Trophoblast cell (in vitro differentiated cells and primary cell): ENCODE measurements at places on chromosomes 5 and 9.

DNA sequence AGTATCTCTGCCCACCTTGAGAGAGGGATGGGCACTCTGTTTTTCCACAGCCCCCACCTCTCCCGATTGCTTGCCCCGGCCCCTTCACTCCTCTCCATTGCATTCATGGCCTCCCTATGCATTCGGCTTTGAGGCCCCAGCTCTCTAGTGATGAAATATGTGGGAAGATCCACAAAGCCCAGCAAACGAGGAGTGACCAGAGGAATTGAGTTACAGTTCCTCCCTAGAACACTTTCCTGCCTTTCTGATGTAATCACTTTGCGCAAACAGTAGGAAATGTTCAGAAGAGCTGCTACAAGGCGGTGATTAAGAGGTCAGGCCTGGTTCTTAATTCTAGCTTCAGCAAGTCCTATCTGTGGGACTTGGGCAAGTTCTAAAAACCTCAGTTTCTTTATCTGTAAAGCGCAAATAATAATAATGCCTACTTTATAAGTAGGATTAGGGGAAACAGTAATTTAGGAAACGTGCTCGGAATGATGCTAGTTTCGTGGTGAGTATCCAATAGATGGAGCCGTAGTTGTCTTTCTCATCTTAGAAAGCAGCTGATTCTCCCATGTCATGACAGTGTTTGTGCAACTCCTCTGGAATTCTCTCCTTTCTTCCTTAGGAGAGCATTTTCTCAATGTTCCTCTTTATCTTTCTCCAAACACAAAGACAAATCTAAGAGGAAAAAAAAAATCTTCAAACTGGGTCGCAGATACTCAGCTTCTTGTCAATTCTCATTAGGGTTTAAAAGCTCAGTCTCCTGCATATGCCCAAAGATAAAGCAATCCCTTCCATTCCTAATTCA lies 99.5 kb upstream of the MSX2 start:
- peak overlapping the region; percentile 65 for H3K27ac ChIP-seq
- H3K4me3 ChIP-seq = no peak overlapping the region
- no peaks in the 10 kb centered on the region for H3K36me3 ChIP-seq
- peaks cover 35% of the 10 kb centered on the region for H3K4me1 ChIP-seq
- H3K27me3 ChIP-seq = no peaks in the 10 kb centered on the region

DNA sequence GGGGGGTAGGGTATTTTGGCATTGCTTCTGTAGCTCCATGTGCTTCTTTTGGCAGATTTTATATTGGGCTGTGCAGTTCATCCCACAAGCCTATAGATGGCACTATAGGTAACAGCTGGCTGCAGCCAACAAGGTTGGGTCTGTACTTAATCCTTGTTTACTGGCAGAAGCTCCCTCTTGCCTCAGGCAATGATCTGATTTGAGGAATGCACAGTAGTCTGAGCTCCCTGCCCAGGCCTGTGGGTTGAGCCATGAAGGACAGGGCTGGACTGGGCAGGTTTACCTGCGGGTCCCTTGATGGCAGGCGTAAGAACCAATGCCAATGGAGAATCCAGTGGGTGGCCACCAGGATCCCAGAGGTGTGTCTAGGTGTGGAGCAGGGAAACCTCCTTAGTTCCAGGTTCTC lies 11.7 kb upstream of the OR1J2 start:
- no peak overlapping the region for H3K4me3 ChIP-seq
- no peaks in the 10 kb centered on the region for H3K36me3 ChIP-seq
- no peak overlapping the region for H3K27ac ChIP-seq
- DNase-seq = peak; percentile 99
- no peaks in the 10 kb centered on the region for H3K27me3 ChIP-seq

DNA sequence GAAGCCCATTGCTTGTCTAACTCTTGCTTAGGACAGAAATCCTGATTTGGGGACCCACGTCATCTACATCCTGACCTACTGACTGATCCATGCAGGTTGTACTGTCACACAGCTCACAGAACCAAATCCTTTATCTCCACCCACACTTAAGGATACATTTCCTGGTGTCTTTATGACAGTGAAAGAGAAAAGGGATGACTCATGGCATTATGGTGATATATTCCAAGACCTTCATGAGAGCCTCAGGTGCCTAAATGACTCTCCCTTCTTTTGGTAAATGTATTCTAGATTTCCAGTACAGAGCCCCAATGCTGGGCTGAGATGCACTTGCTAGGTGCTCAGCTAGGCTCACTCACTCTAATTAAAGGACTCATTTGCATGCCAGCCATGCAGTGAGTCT lies 26.0 kb upstream of the DMRT2 start:
- H3K4me1 ChIP-seq = no peaks in the 10 kb centered on the region
- no peak overlapping the region for H3K4me3 ChIP-seq
- H3K27ac ChIP-seq = no peak overlapping the region
- no peaks in the 10 kb centered on the region for H3K27me3 ChIP-seq
- no peak for DNase-seq
- no peaks in the 10 kb centered on the region for H3K36me3 ChIP-seq

GRCh38 chr9:126451316-126451885 lies 124.8 kb downstream of the MVB12B start:
- no peaks in the 10 kb centered on the region for H3K27me3 ChIP-seq
- H3K27ac ChIP-seq = no peak overlapping the region
- H3K4me1 ChIP-seq = no peaks in the 10 kb centered on the region
- H3K36me3 ChIP-seq = peaks cover 5% of the 10 kb centered on the region
- no peak overlapping the region for H3K4me3 ChIP-seq

GRCh38 chr9:110650991-110651411 lies 17.6 kb upstream of the MUSK start:
- H3K36me3 ChIP-seq = no peaks in the 10 kb centered on the region
- no peak overlapping the region for H3K4me3 ChIP-seq
- H3K4me1 ChIP-seq = no peaks in the 10 kb centered on the region
- no peaks in the 10 kb centered on the region for H3K27me3 ChIP-seq

DNA sequence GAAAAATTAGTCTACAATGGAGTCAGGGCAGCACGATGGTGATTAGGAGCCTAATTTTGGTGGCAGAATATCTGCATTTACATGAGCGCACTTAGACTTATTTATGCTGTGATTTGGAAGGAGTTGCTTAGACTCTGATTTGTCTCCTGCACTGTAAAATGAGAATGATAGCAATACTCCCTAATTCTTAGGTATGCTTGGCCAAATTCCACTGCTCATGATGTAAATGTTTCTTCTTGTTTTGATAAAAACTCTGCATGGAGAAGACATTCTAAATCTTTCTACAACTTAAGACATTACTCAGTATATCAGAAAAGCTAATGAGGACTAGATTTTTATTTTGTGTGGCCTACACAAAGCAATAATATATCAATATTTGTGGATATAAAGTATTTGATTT lies 205.4 kb downstream of the CDH18 start:
- no peaks in the 10 kb centered on the region for H3K36me3 ChIP-seq
- no peaks in the 10 kb centered on the region for H3K27me3 ChIP-seq
- H3K4me1 ChIP-seq = no peaks in the 10 kb centered on the region
- no peak for DNase-seq
- H3K27ac ChIP-seq = no peak overlapping the region

- peaks cover 28% of the 10 kb centered on the region for H3K4me1 ChIP-seq
- no peaks in the 10 kb centered on the region for H3K27me3 ChIP-seq
- no peak overlapping the region for H3K4me3 ChIP-seq
- peak; percentile 76 for DNase-seq
- no peaks in the 10 kb centered on the region for H3K36me3 ChIP-seq
These were observed 7.9 kb upstream of the FAT2 start for GRCh38 chr5:151598984-151599383.

- H3K4me3 ChIP-seq = peak overlapping the region; percentile 97
- peak; percentile 70 for DNase-seq
- H3K4me1 ChIP-seq = peaks cover 8% of the 10 kb centered on the region
- peaks cover 2% of the 10 kb centered on the region for H3K36me3 ChIP-seq
- no peaks in the 10 kb centered on the region for H3K27me3 ChIP-seq
These were observed 733 bp downstream of the HSPA4 start for GRCh38 chr5:133052317-133053175.

DNA sequence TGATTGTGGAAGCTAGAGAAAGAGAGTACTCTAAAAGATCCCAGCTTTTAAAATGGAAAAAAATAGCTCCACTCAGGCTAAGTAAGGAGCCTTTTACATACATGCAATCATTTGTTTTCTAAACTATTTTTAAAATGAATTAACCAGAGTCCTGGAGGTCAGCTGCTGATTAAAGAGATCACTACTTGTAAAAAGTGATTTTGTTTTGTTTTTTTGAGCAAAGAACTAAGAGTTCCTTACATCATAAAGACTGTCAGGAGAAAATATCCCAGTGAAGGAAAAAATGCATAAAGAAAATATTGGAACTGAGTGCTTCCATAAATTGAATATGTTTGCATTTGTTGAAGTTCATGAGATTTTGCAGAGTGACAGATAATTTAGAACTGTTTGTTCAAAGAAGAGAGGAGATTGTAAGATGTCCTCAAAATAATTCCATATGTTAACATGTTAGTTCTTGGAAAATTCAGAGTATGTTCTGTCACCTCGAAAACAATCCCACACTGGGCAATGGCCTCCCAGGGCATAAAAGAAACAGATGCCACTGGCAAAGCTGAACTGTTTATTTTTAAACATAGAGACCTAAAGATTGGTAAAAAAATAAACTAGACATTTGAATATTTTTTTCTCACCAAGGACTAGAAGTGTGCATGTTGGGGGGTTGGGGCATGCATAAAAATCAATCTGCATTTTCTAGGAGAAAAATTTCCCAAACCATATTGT lies 264.7 kb downstream of the NPR3 start:
- no peaks in the 10 kb centered on the region for H3K27me3 ChIP-seq
- H3K4me3 ChIP-seq = no peak overlapping the region
- H3K27ac ChIP-seq = no peak overlapping the region
- no peak for DNase-seq
- no peaks in the 10 kb centered on the region for H3K36me3 ChIP-seq

GRCh38 chr5:177496070-177496726 lies 1.2 kb downstream of the PDLIM7 start:
- peak overlapping the region; percentile 97 for H3K27ac ChIP-seq
- H3K27me3 ChIP-seq = no peaks in the 10 kb centered on the region
- no peak for DNase-seq
- peaks cover 43% of the 10 kb centered on the region for H3K36me3 ChIP-seq
- peaks cover 42% of the 10 kb centered on the region for H3K4me1 ChIP-seq

DNA sequence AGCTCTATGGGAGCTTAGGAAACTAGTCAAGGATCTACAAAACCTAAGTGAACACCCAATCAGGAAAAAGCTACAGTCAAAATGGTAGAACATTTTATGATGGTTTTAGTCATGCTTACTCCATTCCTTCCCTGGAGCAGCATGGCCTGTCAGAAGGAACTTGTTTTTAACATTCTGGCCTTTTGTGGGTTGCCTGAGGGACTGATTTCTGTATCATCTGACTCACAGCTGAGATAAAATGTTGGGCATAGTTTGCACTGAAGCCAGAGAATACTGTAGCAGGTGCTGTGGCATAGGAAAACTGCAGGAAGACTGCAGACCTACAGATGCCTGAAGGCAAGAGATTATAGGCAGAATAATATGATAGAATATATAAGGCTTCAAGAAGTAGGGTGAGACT lies 719.6 kb upstream of the GRAMD2B start:
- DNase-seq = peak; percentile 9
- H3K36me3 ChIP-seq = no peaks in the 10 kb centered on the region
- H3K4me1 ChIP-seq = no peaks in the 10 kb centered on the region
- no peak overlapping the region for H3K4me3 ChIP-seq
- H3K27ac ChIP-seq = no peak overlapping the region
- no peaks in the 10 kb centered on the region for H3K27me3 ChIP-seq
